ENCODE measurements at places on chromosomes 7 and 10.

GRCh38 chr10:57579926-57580325, 687.8 kb downstream of the IPMK start:
- no peak for DNase-seq

- DNase-seq: no peak
These were observed 165.4 kb upstream of the MTPN start for GRCh38 chr7:136142583-136142982.

DNA sequence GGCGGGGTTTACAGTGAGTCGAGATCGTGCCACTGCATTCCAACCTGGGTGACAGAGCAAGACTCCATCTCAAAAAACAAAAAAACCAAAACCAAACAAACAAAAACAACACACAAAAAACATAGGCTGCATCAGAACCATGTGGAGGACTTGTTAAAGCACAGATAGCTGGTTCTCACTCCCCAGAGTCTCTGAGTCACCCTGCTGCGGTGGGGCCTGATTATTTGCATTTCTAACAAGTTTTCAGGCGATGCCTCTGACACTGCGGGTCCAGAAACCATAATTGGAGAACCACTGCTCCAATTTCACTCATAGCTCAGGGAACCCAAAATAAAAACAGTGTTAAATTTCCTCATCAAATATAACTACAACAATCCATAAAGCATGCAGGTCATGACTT, 816.7 kb downstream of the MAGI2 start:
- no peak for DNase-seq

GRCh38 chr7:100826514-100827329, 601 bp downstream of the EPHB4 start:
- no peak for DNase-seq

- DNase-seq: no peak
These were observed 43.2 kb downstream of the HTRA1 start for GRCh38 chr10:122504610-122504950.

DNA sequence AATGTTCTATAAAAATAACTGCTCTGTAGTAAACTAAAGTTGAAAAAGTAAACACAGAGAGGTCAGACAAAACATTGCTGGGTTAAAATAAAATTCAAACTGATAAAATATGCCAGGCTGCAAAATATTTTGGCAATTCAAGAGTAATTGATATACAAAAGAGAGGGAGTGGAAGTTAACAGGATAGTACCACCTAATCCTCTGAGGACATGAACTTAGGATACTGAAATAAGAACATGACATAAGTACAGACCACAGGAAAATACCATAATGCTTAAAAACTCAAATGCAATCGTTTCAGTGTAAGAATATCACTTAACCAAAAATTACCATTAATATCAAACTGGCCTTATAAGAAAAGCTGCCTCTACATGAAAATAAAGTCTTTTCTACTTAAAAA, 37.6 kb upstream of the GPR22 start:
- no peak for DNase-seq

GRCh38 chr10:31702954-31703353, 225.7 kb downstream of the ARHGAP12 start:
- DNase-seq: no peak

- no peak for DNase-seq
These were observed 15.3 kb upstream of the ASB4 start for GRCh38 chr7:95470452-95470851.

DNA sequence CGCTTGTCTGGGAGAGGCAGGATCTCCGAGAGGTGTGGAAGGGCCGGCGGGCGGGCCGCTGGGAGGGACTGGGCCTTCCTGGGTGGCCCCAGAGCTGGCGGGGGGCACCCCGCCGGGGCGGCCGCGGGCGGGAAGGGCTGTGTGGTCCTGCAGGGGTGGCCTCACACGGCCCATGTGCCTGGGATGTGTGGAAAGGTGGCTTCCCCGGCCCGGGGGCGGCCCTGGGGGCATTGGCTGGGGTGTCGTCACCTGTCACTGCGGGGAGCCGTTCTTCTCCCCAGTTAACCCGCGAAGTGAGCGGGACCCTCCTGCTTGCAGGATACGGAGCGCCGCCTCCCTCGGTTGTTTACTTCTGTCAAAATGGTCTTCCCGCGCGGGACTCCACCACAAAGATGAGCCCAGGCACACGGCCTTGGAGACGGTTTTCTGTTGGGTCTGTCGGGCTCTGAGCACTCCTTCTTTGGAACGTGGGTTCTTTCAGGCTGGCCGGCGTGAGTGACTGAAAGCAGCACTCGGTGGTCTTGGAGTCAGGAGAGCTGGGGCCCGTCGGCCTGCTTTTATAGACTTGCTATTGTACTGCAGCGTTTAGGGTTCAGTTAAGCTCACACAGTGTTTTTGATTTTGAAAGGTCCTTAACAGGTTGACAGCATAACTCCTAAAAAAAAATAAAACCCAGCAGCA, 700 bp downstream of the SMC3 start:
- DNase-seq: peak; percentile 7

DNA sequence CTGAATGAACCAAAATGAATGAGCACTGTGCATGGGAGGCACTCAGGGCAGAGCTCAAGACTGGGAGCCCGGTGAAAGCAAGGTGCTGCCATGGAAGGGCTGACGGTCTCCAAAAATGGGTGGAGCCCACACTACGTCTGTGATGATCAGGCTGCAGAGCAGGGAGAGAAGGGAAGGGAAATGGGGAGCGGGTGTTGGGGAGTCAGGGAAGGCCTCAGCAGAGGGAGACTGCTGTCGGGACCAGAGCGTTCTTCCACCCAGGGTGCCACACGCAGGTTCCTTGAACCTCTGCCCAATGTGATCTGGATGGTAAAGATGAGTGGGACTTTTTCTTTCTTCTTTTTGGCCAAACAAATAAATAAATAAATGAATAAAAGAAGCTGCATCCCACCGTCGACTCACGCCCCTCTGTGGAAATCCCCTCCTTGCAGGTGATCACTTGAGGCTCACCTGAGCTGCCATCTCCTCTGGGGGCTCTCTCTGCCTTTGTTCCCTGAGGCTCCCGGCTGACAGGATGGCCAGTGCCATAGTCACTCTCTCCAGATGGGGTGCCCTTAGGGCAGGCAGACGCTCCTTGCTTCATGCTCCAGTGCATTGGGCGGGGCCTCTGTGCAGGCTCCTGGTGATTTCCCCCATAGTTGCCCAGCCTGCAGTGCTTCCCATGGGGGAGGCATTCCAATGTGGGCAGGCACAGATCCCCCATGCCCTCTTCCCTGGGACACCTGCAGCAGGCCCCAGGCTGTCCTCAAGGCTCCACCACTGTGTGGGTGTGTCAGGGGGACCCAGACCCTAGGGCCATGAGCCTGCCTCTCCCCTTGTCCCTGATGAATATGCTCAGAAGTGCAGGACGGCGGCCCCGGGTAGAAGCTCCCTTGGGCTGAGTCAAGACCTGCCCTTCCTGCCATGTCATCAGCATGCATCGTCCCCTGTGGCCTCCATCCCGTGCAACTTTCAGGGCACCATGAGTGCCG, 131.8 kb downstream of the PTPN20 start:
- DNase-seq: no peak

DNA sequence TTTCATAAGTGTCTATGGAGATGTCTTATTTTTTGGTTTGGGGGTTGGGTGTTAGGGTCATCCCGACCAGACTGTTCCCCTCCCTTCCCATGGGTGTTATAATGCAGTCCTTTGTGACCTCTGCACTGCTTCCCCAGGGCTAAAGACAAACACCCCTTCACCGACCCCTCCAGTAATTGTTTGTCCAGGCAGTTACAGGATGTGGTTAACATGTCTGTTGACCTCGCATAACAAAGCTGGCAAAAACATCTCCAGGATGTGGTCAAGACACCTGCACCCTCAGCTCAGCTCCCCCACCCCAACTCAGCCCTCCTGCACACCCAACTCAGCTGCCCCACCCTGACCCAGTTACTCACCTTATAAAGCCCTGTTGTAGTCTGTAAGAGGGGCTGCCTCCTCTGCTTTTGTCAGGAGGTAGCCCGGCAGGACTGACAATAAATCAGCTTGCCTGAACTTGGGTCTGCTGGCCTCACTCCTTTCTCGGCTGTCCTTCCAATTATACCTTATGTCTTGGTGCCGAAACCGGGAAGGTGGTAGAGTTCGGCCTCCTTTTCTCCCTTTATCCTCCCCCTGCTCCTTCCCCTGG, 102.2 kb downstream of the ZNF92 start:
- DNase-seq: no peak

GRCh38 chr7:6154542-6155404, 117.7 kb downstream of the CYTH3 start:
- no peak for DNase-seq

GRCh38 chr7:74514131-74514591, 60.5 kb downstream of the GTF2IRD1 start:
- no peak for DNase-seq

DNA sequence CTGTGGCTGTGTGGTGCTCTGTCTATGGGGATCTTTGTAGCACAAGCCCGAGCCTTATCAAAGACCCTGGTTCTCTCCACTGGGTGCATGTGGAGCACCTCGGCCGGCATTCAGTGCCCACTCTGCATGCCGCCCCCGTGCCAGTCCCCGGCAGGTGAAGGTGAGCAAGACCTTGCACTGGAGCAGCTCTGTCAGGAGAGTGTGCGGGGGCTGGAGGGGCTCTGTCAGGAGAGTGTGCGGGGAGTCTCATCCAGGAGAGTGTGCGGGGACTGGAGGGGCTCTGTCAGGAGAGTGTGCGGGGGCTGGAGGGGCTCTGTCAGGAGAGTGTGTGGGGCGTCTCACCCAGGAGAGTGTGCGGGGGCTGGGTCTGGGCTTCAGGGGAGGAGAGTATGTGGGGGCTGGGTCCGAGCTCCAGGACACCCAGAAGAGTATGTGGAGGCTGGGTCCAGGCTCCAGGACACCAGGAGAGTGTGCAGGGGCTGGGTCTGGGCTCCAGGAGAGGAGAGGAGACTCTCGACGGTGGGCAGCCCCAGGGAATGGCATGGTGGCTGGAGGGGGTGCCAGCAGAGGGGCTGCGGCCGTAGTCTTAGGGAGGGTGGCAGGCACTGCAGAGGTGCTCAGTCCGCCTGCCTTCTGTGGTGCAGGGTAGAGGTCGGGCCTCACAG, 40.8 kb downstream of the INPP5A start:
- DNase-seq: no peak

- no peak for DNase-seq
These were observed 1331.6 kb upstream of the SORCS1 start for GRCh38 chr10:108496106-108496505.

- no peak for DNase-seq
These were observed 117.5 kb upstream of the LAMB4 start for GRCh38 chr7:108247614-108248013.

DNA sequence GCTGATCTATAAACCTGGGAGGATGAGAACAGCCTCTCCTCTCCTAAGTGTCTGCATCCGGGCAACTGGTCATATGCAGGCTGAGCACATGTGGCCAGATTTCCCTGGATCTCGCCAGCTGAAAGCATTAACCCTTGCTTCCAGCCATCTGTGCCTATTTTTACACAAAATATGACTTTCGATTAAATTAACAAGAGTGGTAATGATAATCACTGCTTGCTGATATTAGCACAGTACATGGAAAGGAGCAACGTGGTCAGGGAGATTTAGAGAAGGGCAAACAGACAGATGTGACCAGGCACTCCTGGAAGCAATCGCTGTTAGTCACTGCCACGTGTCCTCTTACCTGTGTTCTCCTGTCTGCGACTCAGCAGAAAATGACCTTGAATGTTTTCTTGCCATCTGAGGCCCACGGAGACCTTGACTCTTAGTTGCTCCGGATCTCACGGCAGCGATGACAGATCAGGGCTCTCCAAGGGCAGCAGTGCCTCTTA, 59.5 kb upstream of the NPTX2 start:
- no peak for DNase-seq

DNA sequence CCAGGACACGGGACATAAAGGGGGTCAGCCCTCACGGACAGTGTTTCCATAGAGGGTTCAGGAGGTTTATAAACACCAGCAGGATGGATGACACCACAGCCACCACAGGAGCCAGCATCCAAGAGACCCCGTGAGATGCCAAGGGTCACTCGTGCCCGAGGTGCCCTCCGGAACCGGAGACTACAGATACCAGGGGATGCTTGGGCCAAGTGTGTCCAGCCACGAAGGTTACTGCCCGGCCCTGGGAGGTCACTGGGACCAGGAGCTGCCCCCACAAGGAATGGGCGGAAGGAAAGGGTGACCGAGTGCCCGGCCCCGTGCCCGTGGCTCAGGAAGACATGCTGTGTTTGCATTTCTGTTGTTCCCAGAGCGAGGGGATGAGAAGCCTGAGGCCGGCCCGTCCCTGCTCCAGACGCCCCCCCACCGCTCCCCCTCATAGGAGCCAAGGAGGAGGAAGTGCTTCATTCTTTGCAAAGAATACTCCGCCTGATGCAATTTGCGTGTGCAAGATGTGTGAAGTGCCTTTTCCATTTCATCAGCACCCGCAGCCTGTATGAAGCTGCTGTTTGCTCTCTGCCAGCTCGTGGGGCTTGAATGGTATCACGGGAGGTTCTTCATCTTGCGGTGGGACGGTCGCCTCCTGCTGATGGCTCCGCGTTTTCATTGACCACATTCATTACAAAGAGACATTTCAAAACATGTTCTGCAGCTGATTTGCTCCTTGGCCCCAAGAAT, 176.4 kb downstream of the ELFN1 start:
- DNase-seq: no peak

- DNase-seq: no peak
These were observed 46.9 kb upstream of the MXI1 start for GRCh38 chr10:110160522-110160921.

DNA sequence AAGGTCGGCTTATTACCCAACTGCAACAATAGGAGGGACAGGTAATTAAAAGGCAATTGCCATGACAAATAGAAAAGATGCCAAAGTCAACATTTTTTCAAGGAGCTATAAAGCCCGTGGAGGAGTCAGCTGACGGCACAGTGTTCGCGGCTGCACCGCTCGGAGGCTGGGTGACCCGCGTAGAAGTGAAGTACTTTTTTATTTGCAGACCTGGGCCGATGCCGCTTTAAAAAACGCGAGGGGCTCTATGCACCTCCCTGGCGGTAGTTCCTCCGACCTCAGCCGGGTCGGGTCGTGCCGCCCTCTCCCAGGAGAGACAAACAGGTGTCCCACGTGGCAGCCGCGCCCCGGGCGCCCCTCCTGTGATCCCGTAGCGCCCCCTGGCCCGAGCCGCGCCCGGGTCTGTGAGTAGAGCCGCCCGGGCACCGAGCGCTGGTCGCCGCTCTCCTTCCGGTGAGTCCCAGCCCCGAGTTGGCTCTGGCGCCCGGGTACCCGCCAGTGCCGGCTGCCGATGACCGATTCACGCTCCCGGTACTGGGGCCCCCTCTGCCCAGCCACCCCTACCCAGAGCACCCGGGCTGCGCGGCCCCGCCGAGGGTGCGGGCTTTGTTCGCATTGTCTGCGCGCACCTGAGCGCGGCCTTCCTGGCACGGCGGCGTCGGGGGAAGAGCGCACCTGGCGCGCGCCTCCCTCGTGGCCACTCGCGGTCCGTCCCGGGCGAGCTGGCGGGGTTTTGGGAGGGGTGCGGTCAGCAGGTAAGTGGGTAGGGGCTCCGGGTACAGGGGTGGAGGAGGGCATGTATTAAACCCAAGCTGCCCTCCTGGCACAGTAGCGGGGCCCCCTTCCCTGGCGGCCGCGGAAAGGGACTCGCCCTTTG, at the start of gene VWA2:
TSS of gene VWA2 (plus strand) at position 138 of the 877 bp plus-strand sequence. CDS start 9,460 bp downstream, outside the sequence.
- DNase-seq: no peak
